Hepatocyte (in vitro differentiated cells): ENCODE measurements at places on chromosomes 4 and X. TPM values are rescaled to one million over a fixed set of nuclear protein-coding genes. Genes with fewer than 3 reads are reported as not detected.

DNA sequence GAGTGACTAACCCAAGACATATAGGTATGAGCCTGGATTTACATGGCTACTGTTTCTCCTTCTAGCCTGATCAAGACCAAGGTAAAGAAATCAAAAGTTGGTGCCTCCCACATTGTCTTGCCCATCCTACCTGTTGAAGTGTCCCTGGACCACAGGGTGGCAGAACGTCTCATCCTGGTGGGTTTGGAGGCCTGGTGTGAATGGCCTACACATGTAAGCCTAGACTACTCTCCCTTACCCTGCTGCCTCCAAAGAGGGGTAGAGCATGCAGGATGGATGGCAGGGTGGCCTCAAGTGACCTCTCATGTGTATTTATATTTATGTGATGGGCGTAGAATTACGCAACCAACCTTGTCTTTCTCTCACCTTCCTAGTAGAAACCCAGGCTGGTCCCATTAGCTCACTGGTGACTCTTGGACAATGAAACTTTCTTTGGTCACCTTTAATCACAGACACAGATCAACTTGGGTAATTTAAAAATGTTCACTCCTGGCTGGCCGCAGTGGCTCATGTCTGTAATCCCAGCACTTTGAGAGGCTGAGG lies 73.3 kb upstream of the SOD3 start:
- no peak for DNase-seq

GRCh38 chr4:101282076-101282844 lies 65.1 kb downstream of the PPP3CA start:
- no peak for DNase-seq

DNA sequence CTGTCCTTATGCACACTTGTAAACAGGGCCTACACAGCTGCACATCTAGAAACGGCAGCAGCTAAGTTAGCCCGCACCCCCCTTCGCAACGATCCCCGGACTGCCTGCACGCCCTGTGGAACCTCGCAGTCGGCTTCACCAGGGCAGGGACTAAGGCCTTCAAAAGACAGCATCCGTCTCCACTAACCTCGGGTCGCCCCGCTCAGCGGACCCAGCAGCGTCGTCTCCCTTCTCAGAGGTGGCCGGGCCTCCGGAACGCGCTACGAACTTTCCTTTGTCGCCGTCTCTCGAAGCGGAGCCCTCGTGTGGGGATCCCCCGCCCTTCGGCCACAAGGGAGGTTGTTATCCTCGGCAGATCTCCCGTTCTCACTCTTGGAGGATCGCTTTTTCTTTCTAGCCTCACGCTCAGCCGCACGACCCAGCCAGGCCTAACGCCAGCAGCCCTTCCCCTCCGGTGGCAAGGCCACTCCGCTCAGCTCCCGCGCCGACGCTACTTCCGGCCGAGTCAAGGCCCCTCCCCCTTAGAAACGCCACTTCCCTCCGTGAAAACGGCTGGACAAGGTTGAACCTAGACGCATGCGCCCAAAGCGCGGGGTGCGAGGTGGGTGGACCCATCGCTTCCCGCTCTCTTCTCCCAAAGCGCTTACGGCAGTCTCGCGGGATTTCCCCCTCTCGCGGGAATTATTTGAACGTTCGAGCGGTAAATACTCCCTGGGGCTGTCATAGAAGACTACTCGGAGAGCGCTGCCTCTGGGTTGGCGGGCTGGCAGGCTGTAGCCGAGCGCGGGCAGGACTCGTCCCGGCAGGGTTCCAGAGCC lies at the start of the genes DCAF16 and NCAPG:
Gene DCAF16 (minus strand): TSS at position 498 of the 818 bp plus-strand sequence. CDS start 6,616 bp downstream, outside the sequence.
Gene NCAPG (plus strand): TSS at position 720 of the 818 bp plus-strand sequence. CDS start 99 bp downstream, outside the sequence.
- DNase-seq: peak; percentile 100

DNA sequence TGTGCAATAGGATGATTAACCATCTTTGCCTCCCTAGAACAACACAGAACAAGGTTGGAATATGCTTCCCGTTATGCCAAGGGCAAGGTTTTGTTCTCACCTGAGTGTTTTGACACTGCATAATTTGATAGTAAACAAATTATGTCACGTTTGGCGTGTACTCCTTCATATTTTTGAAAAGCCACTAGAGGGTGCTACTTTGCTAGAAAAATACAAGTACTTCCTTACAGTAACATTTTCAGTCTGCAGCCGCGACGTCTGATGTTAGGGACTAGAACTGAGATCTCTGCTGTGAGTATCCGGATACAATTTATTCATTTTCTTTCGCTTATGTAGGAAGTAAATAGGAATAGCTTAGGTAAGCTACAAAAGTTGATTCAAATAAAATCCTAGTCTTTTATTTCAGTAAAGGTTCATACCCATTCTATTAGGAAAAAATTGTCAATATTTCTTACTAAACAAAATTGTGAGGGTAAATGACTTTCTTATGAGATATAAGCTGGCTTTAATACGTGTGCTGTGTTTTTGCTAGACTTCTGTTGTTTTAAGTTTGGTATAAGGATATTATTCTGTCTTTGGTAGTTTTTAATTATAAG lies 181.1 kb upstream of the WDFY3 start:
- peak; percentile 81 for DNase-seq

- DNase-seq: peak; percentile 79
These were observed 1.0 kb downstream of the FAT4 start for GRCh38 chr4:125315576-125316400.

Gene ARX
- not detected in 2 replicates for total RNA-seq

GRCh38 chr4:24477919-24478318 lies 106.4 kb downstream of the DHX15 start:
- peak; percentile 67 for DNase-seq
